ENCODE measurements at places on chromosomes 12 and 14.
A peak's percentile ranks its signal among the peaks of the same experiment; 100 is the strongest.

- DNase-seq, result no peak
Observed at GRCh38 chr12:58272461-58272860, 331.1 kb downstream of the ATP23 start.

GRCh38 chr12:25083211-25083610, 111.7 kb downstream of the DNAI7 start:
- no peak for DNase-seq

- DNase-seq, result no peak
Observed at GRCh38 chr12:15797818-15798217, 8.6 kb upstream of the EPS8 start.

DNA sequence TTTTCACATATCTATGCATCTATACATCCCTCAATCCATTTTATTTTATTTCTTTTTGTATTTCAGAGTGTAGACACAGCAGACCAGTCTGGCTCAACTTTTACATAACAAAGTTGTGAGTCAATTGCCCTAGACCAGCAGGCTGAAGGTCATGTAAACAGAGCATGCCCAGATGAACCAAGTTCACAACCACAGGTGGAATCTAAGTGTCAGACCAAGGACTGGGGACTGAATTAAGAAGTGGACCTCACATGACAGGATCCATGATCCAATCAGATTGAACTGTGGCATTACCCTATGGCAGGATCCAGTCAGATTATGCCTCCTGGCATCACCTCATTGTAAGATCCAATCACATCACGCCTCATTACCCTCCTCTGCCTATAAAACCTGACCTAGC, 455.8 kb downstream of the SOX5 start:
- DNase-seq, result no peak

- DNase-seq, result no peak
Observed at GRCh38 chr14:96649327-96649601, 147.1 kb downstream of the PAPOLA start.

- DNase-seq, result no peak
Observed at GRCh38 chr14:69860221-69860620, 19.0 kb upstream of the SMOC1 start.

DNA sequence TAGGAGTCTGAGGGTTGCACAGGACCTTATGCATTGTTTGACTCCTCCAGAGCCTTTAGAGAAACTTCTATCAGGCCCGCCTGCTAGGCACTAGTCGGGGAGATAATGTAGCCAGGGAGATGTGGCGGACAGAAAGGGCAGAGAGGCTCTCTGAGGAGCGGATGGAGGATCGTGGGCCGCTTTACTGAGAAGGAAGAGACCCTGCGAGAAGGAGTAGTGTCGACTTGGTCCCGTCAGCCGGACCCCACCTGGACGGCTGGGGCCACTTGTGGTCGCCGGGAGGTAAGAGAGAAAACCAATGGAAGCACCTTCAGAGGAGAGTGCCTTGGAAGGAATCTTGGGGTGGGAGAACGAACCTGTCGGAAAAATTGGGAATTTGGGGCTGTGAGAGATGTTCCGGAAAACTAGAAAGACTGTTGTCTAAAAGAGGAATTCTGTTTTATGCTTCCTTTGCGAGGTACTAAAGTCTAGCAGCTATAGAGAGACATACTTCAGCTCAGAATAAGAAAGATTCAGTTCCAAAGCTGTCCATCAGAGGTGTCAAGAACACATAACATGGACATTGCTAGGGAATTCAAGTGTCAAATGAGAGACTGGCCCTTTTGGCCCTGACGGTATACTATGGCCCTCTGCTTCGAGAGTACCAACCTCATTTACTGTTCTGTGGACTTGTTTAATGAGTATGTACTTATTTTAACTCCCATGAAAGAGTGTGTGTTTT, 660 bp upstream of the MCRS1 start:
- peak; percentile 32 for DNase-seq

DNA sequence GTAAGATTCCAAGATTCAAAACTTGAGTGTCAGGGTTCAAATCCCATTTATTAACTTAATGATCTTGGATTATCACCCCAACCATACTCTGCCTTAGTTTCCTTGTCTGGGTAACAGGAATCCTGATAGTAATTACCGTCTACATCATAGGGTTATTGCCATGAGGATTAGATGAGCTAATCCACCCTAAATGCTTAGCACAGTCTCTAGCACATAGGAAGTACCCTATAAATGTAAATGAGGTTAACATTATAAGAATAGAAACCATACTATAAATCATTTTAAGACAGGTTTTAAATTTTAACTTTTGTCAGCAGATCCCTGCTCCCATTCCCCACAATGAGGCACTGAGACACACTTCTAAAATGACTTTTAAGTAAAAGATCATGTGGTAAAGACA, 36.5 kb downstream of the DBX2 start:
- DNase-seq, result no peak

- peak; percentile 32 for DNase-seq
Observed at GRCh38 chr12:108337235-108338223, 1.6 kb downstream of the CMKLR1 start.

GRCh38 chr12:75414671-75415070, 23.8 kb downstream of the GLIPR1L2 start:
- no peak for DNase-seq

- peak; percentile 82 for DNase-seq
Observed at GRCh38 chr12:182381-182892, 31.5 kb downstream of the SLC6A12 start.

DNA sequence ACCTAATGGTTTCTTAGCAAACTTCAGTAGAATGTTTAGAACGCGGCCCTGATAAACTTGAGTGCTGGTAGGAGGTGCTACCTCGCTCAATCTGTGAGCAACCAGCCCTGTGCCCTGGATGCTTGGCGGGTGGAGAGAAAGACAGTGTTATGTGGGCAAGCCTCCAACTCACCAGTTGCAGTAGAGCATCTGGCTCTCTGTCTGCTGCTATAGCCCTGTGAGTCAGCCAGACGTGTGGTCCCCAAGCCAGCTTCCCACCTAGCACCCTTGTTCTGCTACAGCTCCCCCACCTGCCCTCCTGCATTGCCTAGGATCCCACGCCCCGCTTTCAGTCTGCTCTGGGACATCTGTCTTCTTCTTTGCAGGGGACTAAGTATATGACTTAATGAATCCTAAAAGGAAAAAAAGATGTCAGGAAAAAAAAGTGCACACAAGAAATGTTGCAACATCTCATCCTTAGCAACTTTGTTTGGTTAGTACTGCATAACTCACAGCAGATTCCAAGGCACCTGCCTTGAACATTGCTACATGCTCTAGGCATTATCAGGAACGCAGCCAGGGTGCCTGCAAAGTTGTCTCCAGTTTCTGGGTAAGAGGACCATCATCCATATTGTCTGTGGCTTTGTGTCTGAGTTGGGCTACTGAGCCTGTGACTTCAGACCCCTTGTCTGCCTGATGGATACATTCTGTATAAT, 13.6 kb downstream of the SNRNP35 start:
- no peak for DNase-seq

DNA sequence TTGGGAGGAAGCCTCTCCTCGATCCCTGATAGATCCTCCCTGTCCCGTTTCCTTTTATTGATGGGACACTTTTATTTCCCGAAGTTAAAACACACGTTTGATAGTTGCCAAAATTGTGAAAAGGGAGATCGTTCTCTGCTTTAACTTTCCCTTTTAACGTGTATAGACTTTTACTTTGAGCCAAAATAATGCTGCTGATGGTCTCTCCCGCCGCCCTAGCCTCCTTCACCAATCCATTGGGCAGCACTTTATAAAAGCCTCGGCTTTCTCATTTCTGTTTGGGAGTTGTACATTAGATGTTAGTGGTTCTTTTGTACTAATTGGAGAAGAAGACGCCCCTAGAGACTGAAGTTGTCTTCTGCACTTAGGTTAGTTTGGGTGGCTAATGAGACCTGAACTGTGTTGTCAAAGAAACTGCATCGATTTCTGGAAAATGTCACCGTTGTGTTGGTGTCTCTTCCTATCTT, 1.4 kb downstream of the TMTC2 start:
- peak; percentile 2 for DNase-seq

DNA sequence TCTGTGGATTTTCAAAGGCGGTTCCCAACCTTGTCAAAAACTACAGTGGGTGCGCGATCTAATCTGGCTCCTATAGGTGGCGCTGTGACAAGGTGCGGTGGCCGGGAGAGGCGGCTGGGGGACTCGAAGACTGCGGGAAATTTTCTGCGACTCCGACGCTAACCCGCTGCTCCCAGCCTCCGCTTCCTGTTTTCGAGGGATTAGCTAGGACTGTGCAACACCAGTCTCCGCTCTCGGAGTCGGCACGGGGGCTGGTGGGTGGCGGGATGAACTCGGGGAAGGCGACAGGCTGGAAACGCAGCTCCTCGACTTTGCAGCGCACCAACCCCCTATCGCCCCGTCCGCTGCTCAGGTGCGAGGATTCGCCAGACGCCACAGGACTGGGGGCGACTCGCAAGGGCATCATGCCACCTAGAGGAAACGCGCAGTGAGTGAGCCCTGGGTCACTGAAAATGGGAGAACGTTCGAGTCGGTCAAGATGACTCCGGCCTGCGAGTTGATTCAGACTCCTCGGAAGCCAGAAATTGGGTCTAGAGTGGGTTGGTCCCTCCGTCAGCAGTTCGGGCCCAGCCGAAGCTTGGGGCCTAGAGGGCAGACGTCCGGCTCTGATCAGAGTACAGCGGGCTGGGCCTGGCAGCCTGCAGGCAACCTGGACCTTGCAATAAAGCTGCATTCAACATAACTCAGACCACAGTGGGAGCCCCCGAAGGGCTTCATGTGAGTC, 5.5 kb upstream of the PAX9 start:
- DNase-seq, result no peak

DNA sequence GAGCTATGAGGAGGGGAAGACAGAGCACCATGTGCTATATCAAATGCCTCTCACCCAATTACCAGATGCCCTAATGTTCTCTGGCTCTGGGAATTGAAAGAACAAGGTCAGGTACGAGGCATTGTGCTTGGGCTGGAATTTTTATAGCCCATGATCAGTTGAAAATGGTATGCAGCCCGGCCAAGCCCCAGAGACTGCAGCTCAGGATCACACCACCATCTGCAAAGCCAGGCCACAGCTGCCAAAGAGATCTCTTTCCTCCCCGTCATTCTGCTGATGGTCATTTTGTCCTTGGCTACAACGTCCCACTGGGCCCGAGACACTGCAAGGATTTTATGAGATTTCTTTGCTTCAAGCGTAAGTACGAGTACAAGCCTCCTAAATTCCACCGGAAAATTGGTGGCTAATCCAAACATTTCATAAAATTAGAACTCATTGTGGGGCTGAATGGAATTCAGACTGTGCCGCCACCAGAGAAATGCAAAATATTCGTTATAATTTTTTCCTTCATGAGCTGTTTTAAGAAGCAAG, 15.1 kb downstream of the NUAK1 start:
- peak; percentile 58 for DNase-seq

GRCh38 chr14:22122829-22123560, 449.4 kb upstream of the OR4E1 start:
- no peak for DNase-seq

GRCh38 chr12:101044512-101045059, 165.5 kb downstream of the SLC5A8 start:
- DNase-seq, result no peak

DNA sequence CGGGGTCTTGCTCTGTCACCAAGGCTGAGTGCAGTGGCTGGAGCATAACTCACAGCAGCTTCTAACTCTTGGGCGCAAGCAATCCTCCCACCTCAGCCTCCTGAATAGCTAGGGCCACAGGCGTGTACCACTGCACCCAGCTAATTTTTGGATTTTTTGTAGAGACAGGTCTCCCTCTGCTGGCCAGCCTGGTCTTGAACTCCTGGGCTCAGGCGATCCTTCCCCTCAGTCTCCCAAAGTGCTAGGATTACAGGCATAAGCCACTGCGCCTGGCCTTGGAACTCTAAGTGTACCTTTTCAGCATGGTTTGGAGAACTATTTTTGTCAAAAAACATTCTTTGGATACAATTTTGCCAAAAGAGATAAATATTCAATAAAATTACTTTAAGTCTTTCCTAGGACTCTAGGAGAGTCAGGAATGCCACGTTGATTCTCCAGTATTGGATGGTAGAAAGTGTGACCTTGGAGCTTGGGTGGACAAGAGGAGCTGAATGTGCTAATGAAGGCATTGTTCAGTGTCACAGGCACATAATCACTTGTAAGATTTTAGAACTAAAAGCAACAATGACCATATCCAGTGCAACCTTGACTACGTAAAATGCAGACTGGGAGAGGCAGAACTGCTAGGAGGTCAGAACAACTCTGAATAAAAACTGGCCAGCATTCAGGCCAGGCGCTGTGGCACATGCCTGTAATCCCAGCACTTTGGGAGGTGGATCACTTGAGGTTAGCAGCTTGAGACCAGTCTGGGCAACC, 2.8 kb downstream of the SRSF9 start:
- DNase-seq, result no peak

GRCh38 chr14:79090641-79091180, 920.5 kb downstream of the NRXN3 start:
- DNase-seq, result no peak

DNA sequence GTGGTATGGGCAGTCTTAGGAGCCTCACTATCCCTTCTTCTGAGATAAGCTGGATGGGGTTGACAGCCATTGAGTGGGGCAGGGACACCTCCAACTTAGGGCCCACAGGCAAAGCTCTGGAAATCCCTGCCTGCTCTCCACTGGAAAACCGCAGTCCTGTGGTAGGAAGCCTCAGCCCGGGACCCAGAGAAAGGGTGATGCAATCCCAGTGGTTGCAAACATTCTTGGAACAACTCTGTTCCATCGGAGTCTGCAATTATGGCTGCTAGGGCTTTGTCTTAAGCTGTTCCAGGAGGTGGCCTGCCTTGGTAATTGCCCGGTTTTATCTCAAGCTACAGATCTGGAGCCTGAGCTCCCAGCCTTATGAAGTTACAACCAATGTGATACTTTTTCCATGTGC, 133.4 kb downstream of the DICER1 start:
- peak; percentile 32 for DNase-seq

DNA sequence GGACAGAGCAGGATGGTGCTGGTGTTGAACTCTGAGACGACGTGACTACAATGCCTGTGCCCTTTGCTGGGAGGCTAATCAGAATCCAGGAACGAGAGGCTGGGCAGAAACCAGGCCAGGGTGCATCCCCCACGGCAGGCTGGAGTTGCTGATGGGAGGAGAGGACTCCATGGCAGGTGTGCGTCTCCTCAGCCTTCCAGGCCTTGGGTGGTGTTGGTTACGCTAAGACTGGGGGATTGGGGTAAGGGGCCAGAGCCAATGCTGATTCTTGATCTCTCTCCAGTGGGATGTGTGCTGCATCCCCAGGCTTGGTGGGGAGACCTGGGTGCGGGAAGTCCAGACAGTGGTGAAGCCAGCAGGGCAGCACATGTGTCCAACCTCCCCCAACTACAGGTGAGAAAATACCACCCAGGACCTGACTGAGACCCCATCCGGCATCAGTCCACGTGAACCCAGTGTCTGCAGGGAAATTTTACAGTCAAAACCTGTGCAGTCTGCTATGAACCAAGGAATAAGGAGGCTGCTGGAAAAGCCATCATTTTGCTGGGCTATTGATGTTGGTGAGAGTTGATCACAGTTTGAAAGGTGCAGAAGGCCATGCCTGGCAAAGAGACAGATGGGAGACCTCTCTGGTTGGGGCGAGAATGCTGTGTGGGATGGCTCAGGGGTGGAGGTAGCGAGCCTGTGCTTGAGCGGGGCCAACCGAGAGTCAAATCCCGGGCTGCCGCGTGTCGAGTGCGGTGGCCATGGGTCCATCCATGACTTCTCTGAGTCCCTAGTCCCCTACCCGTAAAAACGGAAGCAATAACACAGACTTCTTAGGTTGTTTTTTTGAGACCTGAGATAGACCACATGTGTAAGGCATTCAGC, 89.8 kb downstream of the NTF3 start:
- no peak for DNase-seq

Data from urothelium cell line (cell line).